ENCODE measurements at places on chromosomes 6 and 20. TPM values are rescaled to one million over a fixed set of nuclear protein-coding genes. Genes with fewer than 3 reads are reported as not detected.

DNA sequence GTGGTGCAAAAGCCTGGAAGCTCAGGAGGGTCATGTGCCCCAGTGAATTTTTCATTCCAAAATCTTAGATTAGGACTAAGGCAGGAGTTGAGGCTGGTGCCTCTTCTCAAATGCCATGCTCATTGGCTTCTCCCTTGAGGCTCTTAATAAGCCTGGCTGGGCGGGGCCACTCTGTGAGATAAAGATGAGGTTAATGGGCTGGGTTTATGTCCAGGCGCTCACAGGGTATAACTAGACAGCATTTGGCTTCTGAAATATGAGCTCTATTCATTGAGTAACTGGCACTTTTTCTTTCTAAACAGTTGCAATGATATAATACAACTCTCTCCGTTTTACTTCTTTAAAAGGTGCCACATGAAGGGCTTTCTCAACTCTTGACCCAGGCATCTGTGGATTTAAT is 156.3 kb downstream of the SCML4 start:
- DNase-seq = no peak

BMP5 gene
- 2.7 TPM for polyA plus RNA-seq

HLA-DRB1 gene
- 58.8 TPM for polyA plus RNA-seq

GRCh38 chr6:118897386-118897785 is 3.4 kb downstream of the ASF1A start:
- DNase-seq = no peak

DNA sequence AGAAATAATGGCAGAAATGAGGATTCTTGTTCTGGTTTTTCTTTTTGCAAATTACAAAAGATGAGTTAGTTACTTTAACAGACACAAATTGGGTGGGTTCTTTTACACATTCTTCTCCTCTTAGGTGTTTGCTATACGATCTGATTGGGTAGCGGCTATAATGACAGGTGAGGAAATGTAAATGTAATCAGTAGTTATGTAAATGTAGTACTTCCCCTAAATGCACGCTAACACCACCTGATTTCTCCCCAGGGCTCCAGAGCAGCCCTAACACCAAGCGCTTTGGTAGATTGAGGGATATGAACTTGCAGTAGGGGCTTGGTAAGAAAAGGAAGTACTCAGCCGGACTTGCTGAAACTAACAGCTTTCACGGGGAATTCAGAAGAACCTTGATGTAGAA is 499.4 kb upstream of the NOX3 start:
- DNase-seq = no peak

Data from left renal cortex interstitium (tissue), 4 donors.